ENCODE measurements at places on chromosomes 6 and 20. TPM values are rescaled to one million over a fixed set of nuclear protein-coding genes. Genes with fewer than 3 reads are reported as not detected.

Gene ZNF165
- 1.7 TPM for total RNA-seq

Gene ERVFRD-1
- total RNA-seq, result 0.76 TPM

Gene HLA-E
- 445 TPM for total RNA-seq

DNA sequence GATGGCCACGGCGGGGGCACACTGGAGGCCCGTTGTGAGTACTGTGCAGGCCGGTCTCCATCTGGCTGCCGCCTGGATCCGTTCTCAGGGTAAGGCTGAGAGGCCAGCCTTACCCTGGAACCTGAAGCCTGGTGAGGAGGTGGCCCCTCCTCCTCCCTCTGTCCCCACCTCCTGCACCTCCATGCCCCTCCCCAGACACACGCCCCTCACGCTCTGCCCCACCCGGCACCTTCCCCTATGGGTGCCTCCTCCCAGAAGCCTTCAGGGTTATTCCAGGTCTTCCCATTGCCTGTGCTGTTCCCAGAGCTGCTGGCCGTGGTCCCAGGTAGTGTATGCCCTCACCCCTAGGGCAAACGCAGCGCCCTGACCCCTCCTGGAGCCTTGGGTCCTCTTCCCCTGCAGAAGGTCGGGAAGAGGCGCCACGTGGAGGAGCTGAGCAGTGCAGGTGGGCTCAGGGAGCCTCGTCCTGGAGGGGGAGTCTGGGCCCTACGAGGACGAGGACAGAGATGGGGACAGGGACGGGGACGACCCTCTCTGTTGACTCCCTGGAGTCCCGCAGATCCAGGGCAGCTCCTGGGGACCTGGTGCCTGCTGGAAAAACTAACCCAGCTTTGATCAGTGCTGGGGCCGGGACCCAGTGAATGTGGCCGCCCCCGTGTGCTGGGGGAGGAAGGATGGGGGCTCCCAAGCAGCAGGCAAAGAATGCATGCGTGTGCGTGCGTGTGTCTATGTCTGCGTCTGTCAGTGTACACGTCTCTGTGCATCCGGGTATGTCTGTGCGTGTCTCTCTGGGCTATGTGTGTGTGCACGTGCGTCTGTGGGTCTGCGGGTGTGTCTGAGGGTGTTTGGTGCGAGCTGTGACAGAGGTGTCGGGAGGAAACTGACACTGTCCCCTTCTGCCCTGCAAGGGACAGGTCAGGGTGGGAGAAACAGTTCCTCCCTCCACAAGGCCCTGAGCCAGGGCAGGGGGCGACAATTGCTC is 8.2 kb upstream of the HRH3 start:
- no peak for DNase-seq

GRCh38 chr6:103193413-103193812 is 1666.3 kb downstream of the HACE1 start:
- no peak for DNase-seq

GRCh38 chr6:50720623-50721022 is 7.3 kb downstream of the TFAP2D start:
- DNase-seq, result no peak

Measured in esophagus squamous epithelium (tissue), 5 donors.